ENCODE measurements at places on chromosomes 12 and 14.

- no peak for DNase-seq
Observed at GRCh38 chr12:51381226-51382079, 9.8 kb downstream of the GALNT6 start.

DNA sequence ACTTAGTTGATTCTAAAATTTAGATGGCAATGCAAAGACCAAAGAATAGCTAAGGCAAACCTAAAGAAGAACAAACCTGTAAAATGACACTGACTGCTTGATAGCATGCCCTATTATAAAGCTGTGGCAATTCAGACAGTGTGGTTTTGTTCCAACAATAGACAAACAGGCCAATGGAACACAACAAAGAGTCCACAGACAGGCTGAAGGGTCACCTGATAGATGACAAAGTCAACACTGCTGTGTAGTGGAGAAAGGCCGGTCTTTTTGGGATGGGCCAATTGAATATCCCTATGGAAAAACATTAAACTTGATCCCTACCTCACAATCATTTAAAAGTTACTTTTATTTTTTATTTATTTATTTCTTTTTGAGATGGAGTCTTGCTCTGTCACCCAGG lies 33.8 kb upstream of the SLC25A3 start:
- DNase-seq = no peak

DNA sequence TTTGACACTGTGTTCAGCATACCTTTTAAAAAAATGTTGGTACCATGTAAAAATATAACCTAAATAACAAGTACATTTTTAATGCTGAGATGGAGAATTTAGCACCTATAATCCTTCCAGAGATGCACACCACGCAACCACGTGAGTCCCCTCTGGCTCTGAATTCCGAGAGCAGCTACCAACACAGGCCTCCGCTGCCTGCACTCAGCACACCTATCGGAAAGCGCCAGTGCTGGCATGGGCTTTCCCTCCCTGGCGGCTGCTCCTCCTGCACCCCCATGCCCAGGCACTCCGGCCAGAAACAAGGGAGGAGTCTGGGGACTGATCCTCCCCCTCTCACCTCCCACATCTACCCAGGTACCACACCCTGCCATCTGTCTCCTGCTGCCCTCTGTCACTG lies 47.0 kb downstream of the ITPK1 start:
- DNase-seq = no peak

GRCh38 chr14:69317102-69317755 lies 57.3 kb downstream of the GALNT16 start:
- no peak for DNase-seq

DNA sequence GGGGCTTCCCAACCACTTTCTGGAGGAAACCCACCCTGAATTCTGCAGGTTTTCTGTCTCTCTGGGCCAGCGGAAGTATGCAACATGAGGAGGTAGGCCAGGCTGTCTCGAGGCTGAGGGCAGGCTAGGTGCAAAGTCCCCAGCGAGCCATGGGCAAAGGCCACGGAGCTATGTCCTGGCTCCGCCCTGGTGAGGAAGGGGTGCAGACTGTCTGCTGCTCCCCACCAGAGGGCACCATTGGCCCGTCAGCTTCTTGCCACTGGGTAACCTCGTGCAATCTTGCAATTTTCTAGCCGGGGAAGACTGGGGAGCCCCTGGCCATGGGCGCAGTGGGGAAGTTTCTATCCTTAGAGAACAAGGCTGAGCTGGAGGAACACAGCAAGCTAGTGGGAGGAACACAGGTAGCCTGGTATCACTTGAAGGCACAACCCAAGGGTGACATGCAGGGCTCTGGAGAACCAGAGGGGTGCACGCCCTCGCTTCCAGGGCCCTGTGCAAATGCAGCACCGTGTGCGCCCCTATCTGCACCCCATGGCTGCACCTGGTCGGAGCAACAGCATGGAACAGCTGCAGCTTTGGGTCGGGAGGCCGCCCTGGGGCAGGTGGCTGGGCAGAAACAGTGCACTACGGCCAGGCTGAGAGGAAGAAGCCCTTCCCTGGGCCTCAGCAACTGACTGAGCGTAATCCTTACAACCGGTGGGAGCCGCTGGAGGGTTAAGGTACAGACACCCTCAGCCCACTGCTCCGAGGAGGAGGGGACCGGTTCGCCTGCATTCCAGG lies 27.6 kb upstream of the RPLP0 start:
- DNase-seq = peak; percentile 84

GRCh38 chr12:49703647-49704137 lies 3.5 kb downstream of the FMNL3 start:
- peak; percentile 23 for DNase-seq

GRCh38 chr12:41795051-41795600 lies 349.5 kb downstream of the GXYLT1 start:
- DNase-seq = no peak

DNA sequence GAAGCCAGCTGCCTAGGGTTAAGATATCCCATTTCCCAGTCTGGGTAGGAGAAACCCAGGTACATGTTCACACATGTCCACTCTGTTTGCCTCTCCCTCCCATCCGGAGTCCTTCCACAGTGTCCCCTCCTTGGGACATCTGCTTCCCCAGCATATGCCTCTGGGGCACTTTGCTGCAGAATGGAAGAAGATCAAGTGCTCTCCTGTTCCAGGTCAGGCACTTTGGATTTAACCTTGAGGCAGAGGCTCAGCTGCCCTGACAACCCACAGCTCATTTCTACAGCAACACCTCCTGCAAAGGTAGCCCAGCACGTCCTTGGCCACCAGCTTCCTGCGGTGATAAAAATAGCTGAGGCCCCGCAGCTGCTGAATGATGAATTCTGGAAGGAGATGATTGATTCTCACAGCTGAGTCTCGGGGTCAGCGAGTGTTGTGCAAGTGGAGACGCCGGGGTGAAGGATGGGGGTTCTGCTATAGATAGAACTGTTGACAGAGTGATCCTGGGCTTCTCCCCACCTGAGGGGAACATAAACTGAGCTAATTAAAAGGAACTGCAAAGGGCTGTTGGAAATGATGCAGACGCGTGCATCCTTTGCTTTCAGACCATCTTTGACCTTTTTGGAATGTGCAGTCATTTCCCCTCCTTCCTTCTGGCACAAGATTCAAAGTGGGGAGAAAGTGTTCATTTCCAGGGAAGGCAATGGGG lies 145.0 kb downstream of the SLC38A6 start:
- DNase-seq = no peak

DNA sequence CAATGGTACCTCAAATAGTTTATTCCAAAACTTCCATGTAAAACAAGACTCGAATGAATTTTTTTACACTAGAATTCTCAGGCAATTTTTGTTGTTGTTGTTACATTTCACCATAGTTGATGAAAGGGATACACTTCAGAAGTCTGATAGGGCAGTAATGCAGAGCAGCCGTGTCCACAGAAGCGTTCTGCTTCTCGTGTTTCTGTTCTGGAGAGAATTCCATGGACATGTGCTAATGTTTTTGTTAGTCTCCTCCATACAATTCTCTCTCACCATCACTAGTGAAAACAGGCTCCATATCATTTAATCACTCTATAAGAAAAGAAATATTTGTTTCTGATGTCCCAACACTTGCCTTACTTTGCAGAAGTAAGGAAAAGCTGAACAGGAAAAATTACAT lies 606.1 kb downstream of the SLC16A7 start:
- DNase-seq = no peak

- no peak for DNase-seq
Observed at GRCh38 chr12:43762596-43762995, 3.8 kb downstream of the IRAK4 start.

- DNase-seq = no peak
Observed at GRCh38 chr12:90013409-90013808, 304.8 kb upstream of the ATP2B1 start.

- no peak for DNase-seq
Observed at GRCh38 chr12:114408886-114409851, 3.2 kb upstream of the TBX5 start.

GRCh38 chr12:104342635-104343249 lies 39.2 kb downstream of the EID3 start:
- no peak for DNase-seq

DNA sequence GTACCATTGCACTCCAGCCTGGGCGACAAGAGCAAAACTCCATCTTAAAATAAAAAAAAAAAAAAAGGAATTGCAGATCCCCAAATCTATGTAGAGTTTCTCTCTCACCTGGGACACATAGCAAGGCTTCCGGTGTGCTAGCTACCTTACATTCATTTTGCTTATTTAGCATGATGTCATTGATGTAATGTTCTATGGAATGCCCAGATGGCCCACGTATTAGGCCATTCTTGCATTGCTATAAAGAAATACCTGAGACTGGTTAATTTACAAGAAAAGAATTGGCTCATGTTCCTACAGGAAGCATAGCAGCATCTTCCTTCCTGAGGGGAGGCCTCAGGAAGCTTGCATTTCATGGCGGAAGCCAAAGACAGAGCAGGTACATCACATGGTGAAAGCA lies 36.9 kb upstream of the A2ML1 start:
- DNase-seq = no peak

DNA sequence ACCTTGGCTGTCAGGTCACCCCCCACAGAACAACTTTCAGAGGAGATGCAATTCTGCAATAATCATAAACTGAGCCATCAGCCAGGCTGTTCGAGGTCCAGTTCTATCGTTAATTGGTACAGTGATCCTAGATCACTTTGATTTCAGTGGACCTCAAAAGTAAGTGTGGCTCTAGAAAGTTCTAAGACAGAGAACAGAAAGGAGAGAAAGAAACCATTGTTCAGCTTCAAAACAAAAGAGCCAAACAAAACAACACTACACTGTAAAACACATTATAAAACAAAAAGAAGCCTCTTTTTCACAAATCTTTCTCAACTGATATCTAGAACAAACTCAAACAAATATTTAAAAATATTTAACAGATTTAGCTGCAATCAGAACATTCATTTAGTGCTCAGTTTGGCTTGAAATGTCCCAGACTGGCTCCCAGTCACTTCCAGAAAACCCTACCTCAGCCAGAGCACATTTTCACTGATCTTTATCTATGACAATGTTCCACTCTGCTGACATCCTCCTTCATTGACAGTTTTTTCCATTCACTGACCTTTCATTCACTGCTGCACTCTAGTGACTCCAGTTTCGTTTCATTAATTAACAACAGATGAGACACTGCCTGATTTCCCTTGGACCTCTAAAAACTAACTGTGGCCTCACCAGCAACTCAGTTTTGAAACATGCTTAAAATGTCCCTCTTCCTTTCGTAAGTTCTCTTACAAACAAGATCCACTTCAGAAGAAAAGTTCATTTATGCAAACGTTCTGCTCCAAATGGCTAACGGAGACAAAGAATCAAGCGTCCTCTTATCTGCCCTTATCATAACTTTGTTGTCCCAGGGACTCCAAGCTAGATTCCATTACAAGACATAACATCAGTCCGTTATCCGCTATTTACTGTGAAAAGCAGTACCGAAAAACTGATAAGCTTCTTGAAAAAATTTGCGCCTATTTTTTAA lies 56.8 kb downstream of the DUSP16 start:
- no peak for DNase-seq

- no peak for DNase-seq
Observed at GRCh38 chr14:56752428-56752827, 57.9 kb downstream of the OTX2 start.

DNA sequence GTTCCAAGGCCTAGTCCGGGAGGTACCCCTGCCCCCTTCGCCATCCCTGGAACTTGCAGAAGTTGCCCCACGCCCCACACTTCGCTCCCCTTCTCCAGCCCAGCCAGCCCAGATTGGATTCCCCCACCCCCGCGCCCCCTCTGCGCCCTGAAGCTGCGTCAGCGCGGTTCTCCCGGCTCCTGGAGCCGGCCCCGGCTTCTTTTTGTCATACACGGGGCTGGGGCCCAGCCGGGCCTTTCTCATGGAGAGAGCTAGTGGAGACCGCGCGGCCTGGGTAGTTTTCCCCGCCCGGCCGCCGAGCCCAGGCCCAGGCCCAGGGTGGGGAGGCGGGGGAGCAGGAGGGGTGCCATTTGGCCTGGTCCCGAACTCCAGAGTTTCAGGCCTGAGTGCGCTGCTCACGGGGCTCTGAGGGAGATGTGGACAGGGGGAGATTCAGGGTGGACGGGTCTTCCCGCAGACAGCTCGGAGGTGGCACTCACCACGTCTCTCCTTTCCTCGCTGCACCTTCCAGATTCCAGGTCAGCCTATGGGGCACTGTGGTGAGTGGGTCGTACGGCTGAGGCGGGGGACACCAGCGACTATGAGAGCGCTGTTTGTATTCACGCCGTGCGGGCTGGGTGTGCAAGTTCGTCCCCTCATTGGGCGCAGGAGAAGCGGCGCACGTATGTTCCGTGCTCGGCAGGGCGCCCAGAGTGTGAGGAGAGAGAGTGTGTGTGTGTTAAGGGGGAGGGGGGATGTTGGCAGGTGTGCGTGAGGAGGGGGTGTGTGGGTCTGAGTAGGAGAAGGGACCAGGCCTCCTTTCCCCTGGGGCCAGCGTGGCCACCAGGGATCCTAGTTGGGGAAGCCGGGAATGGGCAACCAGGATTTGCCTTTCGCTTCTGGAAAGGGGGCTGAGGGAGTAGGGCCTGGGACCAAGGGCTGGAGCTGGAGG lies 785 bp upstream of the LHX5 start:
- no peak for DNase-seq

DNA sequence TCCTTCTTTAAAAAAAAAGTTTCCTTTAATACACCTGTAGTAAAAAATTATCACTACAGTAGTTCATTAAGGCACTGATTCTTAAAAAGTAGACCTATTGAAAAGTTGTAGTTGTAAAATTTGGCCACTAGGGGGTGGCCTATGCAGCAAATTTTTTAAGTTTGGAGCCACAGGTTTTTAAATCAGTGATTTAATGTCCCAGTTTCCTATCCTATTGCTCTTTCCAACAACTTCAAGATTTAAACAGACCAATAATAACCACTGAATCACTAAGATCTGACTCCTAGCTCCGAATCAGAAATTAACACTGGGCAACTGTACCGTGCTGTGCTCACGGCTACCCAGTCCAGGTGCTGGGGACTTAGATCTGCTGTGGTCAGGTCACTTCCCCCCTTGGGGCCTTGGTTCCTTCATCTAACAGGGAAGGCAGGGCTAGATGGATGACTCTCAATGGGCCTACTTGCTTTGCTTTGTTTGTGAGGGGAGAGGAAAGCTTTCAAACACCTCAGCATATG lies 279.3 kb downstream of the MED13L start:
- DNase-seq = no peak

DNA sequence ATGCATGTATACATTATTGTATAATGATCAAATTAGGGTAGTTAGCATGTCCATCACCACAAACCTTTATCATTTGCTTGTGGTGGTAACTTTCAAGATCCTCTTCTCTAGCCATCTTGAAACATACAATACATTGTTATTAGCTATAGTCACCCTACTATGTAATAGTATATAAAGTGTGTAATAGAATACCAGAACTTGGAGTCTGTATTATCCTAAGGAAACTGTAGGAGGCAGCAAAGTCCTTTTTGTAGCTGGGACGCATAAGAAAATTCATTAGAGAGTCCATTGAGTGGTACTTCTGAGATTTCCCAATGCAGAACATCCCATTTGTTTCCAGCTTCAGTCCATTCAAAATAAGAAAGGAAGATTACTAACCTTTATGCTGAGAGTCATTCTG lies 325.9 kb upstream of the LRFN5 start:
- DNase-seq = no peak

DNA sequence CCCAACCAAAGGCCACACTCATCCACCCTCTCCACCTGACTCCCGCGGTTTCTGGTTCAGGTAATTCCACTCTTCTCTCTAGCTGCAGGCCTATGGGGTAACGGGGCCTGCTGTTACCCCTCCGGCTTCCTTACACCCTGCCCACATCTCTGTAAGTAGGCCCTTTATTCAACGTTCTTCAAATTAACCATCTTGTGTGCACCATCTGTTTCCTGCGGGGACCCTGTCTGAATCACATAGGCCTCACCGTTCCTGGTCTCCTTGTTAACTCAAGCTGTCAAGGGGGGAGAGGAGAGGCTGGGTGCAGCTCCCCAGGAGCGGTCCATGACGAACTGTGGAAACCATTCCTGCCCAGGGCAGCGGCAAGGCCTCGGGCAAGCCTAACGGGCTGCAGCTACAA lies 9.3 kb upstream of the DLK1 start:
- DNase-seq = no peak

Data from activated CD4-positive, alpha-beta T cell treated with anti-CD3 and anti-CD28 coated beads for 1 hour (primary cell).